ENCODE measurements at places on chromosomes 7 and 10. TPM values are rescaled to one million over a fixed set of nuclear protein-coding genes. Genes with fewer than 3 reads are reported as not detected.

GRCh38 chr7:140229591-140230515 lies 53.1 kb upstream of the KDM7A start:
- H3K27me3 ChIP-seq: peaks cover 20% of the 10 kb centered on the region
- H3K4me1 ChIP-seq: no peaks in the 10 kb centered on the region
- H3K36me3 ChIP-seq: no peaks in the 10 kb centered on the region
- DNase-seq: no peak
- no peak overlapping the region for H3K4me3 ChIP-seq

- H3K4me3 ChIP-seq: no peak overlapping the region
- H3K36me3 ChIP-seq: no peaks in the 10 kb centered on the region
- DNase-seq: no peak
- H3K4me1 ChIP-seq: no peaks in the 10 kb centered on the region
- H3K27me3 ChIP-seq: no peaks in the 10 kb centered on the region
- H3K27ac ChIP-seq: no peak overlapping the region
These were observed 5.3 kb downstream of the EXOC4 start for GRCh38 chr7:133258174-133258573.

GRCh38 chr10:125779403-125780327 lies 4.0 kb upstream of the MMP21 start:
- no peaks in the 10 kb centered on the region for H3K36me3 ChIP-seq
- DNase-seq: no peak
- no peak overlapping the region for H3K4me3 ChIP-seq
- H3K27me3 ChIP-seq: peaks cover 2% of the 10 kb centered on the region
- no peaks in the 10 kb centered on the region for H3K4me1 ChIP-seq
- H3K27ac ChIP-seq: no peak overlapping the region

GRCh38 chr7:44373418-44373740 lies 48.0 kb upstream of the CAMK2B start:
- H3K4me3 ChIP-seq: no peak overlapping the region
- H3K36me3 ChIP-seq: no peaks in the 10 kb centered on the region
- peaks cover 13% of the 10 kb centered on the region for H3K4me1 ChIP-seq
- DNase-seq: no peak

GRCh38 chr7:17097668-17098297 lies 200.7 kb upstream of the AHR start:
- H3K36me3 ChIP-seq: no peaks in the 10 kb centered on the region
- H3K4me3 ChIP-seq: no peak overlapping the region
- DNase-seq: no peak
- no peaks in the 10 kb centered on the region for H3K4me1 ChIP-seq

GRCh38 chr7:25098096-25099046 lies 26.7 kb downstream of the CYCS start:
- H3K4me3 ChIP-seq: no peak overlapping the region
- no peaks in the 10 kb centered on the region for H3K4me1 ChIP-seq
- no peaks in the 10 kb centered on the region for H3K27me3 ChIP-seq
- peak; percentile 57 for DNase-seq
- no peak overlapping the region for H3K27ac ChIP-seq

DNA sequence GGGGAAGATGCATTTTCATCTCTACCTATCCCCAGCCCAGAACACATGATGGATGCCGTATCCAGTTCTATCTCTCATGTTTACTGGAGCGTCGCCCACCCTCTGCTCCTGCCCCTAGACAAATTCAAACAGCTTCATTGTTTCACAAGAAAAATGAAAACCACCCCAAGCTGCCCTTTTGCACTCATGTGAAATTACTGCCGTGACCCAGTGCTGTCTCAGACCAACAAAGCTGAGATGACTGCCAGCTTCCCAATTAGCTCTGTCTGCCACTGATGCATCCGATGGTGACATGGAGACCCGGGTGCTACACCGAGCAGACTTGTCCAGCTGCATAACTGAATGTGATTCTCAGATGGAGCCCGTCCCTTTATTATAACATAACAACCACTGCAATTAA lies 67.7 kb downstream of the FOXI2 start:
- DNase-seq: no peak
- no peaks in the 10 kb centered on the region for H3K4me1 ChIP-seq
- no peak overlapping the region for H3K4me3 ChIP-seq
- no peak overlapping the region for H3K27ac ChIP-seq
- no peaks in the 10 kb centered on the region for H3K36me3 ChIP-seq

DNA sequence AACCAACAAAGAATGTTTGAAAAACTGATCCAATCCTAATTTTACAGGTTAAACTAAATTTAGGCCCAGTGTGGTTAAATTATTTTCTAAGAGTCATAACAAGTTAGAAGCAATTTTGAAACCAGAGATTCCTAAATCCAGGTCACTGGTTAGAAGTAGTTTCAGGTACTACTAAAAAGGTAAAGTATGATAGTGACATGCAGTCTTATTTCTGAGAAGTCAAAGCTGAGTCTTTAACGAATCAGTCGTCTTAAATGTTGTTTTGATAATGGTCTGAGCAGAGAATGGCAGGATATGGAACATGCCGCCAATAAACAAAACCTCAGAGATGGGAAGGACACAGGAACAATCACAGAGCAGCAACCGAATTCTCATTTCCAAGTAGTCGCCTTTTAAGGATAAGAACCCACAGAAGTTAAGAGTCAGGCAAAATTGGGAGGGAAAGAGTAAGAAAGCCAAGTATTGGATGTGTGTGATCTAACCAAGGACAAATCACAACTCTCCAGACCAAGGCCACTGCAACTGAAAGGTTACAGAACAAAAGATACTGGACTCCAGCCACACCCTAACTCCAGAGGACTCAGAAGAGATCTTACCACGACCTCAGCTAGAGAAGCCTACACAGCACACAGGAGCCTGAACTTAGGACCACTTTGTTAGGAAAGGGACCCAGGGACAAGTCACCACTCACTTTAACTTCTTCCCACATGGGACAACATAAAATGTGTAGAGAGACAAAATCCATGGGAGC lies 19.7 kb downstream of the TMEM243 start:
- no peak overlapping the region for H3K4me3 ChIP-seq
- peaks cover 3% of the 10 kb centered on the region for H3K36me3 ChIP-seq
- H3K27me3 ChIP-seq: no peaks in the 10 kb centered on the region

Gene CLCN1
- under 0.01 TPM for total RNA-seq

Gene BRI3
- total RNA-seq: 104 TPM

Gene TMEM213
- total RNA-seq: not detected

Gene EPO
- total RNA-seq: not detected

Gene IFIT3
- total RNA-seq: 23.6 TPM

Gene EVX1
- not detected for total RNA-seq

Gene SLC26A4
- total RNA-seq: 0.50 TPM
